H9 (cell line): ENCODE measurements at places on chromosomes 5 and 9. TPM values are rescaled to one million over a fixed set of nuclear protein-coding genes. Genes with fewer than 3 reads are reported as not detected.
A peak's percentile ranks its signal among the peaks of the same experiment; 100 is the strongest.

DNA sequence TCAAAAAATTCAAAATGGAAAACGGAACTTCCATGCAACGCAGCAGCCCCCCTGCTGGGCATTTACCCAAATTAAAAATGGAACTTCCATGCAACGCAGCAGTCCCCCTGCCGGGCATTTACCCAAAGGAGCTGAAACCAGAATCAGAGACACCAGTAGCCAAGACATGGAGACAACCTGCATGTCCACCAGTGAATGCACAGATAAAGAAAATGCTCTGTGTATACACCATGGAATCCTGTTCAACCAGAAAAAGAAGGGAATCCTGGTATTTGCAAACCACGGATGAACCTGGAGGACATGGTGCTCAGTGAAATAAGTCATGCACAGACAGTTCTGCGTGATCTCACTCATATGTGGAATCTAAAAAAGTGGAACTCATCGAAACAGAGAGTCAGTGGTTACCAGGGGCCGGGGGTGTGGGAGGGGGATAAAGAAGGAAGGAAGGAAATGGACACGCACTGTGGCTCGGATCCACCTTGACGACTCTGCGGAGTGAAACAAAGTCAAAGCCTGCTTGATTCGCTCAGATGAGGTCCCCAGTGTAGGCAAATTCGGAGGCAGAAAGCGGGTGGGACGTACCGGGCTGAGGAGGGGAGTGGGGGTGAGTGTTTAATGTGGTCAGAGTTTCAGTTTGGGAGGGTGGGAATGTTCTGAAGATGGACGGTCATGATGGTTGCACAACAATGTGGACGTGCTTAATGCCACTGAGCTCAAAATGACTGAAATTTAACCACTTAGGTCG is 40.2 kb upstream of the EXOC3 start:
- no peak for DNase-seq

The PBX3 gene
- 44.6 and 46.0 TPM in 2 replicates for total RNA-seq

DNA sequence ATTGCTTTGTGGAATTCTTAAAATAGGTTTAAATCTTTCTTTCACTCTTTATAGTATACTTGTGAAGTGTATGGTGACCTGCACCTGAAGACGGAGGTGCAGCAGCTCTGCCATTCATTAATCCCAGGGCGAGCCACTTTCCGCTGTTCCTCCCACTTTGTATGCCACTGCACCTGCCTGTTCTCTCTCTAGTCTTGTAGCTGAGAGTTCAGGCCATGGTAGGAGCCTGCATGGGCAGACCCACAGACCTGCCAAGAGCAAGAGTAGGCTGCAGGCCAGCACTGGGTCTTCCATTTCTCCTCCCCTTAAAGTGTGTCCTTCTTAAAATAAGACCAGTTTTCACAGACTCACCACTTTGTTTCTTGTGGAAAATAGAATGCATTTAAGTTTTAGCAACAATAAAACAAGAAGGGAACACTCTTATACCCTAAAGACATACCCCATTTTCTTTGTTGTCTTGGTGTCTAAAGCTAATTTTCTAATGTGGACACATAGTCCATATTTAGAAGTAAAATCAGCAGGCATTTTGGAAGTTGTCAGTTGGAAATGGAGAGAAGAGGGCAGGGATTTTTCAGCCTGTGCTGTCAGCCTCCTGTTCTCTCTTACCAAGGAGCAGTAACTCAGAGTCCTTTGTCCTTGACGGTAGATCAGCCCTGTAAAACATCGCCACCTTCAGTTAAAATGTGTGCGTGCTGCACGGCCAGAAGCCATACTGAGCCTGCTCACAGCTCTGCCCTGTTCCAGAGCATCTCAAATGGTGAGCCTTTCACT is 103.2 kb downstream of the SNCAIP start:
- peak; percentile 77 for DNase-seq

- DNase-seq, result no peak
These were observed 17.4 kb upstream of the PTCH1 start for GRCh38 chr9:95533996-95534680.

The SLC6A3 gene
- total RNA-seq, result 0.50 and 0.61 TPM in 2 replicates

GRCh38 chr9:16571127-16571802 is 299.2 kb downstream of the BNC2 start:
- DNase-seq, result no peak

- peak; percentile 89 for DNase-seq
These were observed at the start of gene N4BP3 for GRCh38 chr5:178113141-178113787. Gene N4BP3, plus strand, starts transcription at chr5:178113532. Its CDS starts 6,052 bp downstream, at chr5:178119584.

- no peak for DNase-seq
These were observed 103.1 kb downstream of the KCNIP1 start for GRCh38 chr5:170606941-170607340.

The ARHGEF37 gene
- total RNA-seq, result 0.39 and 0.42 TPM in 2 replicates

GRCh38 chr9:32483343-32483742 is 42.7 kb downstream of the RIGI start:
- no peak for DNase-seq

DNA sequence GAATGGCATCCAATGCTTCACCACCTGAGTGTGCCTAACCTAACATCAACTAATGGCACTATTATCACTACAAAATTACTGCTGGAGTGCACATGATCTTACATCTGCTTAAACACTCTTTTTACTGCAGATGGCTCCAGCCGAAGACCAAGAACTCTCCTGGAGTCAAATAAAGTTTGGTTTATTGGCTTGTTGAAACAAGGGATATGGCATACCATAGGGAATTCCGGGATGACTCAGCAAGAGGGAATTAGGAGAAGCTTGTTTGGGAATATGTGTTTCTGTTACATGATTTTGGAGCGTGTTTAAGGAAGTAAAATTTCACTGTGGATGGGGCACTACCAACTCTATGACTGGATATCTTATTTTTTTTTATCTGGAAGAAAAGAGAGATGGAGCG is 872.6 kb downstream of the DTWD2 start:
- no peak for DNase-seq

DNA sequence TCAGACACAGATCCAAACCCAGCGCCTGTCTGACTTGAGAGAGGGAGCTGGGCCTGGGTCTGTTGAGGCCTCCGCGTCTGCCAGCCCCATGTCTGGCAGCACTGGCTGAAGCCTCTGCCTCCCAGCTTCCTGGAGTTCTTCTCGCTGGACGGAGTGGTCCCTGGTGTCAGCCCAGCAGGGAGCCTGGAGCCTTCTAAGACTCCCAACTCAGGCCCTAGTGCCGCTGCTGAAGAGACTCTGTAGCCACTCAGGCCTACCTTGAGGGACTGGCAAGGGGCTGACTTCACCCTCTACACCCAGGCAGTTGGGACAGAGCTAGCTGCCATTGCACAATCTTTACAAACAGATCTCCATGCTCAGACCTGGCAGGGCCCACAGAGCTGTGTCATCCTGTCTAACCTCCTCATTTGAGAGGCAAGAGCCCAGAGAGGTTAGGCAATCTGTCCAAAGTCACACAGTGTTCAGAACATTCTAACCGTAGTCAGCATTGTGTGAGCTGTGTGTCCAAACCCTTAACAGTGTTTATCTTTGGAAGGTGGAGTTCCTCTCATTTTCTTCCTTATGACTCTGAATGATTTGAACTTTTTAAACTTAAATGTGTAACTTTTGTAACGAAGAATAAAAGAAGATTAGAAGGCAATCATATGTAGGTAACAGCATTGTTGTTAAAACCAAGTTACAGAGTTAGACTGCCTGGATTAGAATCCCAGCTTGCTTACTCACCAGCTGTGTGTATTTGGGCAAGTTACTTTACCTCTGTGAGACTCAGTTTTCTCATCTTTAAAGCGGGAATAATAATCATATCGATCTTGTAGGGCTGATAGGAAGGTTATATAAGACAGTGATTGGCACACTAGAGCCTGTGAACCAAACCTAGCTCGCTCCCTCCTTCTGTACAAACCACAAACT is 4.6 kb upstream of the DUSP1 start:
- DNase-seq, result no peak

- no peak for DNase-seq
These were observed 42.4 kb downstream of the CWC27 start for GRCh38 chr5:64811050-64811640.

DNA sequence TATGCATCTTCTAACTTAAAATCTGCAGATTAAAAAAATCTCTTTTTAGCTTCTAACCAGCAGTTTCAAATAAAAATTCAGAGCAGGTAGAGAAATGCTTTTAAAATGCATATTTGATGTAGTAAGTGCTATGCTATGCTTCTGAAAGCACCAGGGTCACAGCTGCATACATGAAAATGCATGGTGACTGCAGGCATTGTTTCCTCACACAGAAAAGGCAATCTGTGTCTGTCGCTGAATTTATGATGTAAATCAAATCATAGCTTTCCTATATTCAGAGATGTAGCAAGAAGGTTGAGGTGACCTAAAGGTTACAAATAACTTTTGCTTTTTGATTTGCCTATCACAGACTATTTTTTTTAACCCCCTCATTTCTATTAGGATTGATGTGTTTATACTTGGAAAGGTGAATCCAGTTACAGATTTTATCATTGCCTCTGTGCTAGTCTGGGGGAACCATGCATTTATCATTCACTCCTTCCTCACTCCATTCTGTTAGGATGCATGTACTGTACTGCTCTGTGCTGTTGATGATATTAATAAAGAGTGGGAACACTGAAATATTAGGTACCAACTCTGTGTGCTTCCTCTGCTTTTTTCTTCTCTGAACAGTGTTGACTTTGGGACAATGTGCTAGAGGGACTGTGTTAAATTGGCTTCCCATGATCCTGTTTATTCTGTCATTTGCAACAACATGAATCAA is 65.6 kb downstream of the FOCAD start:
- DNase-seq, result no peak

DNA sequence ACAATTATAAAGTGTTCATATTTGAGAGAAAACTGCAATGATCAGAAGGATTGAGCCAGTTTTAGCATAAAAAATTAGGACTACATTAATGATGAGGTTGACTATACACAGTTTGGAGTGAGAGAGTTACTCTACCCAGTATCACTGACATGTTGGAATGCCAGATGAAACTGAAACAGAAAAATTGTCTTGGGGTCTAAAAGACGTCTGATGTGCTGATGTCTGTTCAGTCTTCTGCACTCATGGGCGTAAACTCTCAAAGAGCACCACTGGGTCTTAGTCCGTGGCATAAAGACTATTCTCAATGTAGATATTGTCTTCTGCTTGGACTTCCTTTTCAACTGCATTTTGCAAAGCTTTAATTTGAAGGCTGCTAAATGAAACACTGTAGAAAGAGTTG is 29.5 kb downstream of the HAVCR1 start:
- DNase-seq, result no peak

The RELL2 gene
- 9.8 and 11.1 TPM in 2 replicates for total RNA-seq

GRCh38 chr5:157478726-157479125 is 18.7 kb downstream of the NIPAL4 start:
- DNase-seq, result no peak
